ENCODE measurements at places on chromosomes 7 and 10. TPM values are rescaled to one million over a fixed set of nuclear protein-coding genes. Genes with fewer than 3 reads are reported as not detected.
A peak's percentile ranks its signal among the peaks of the same experiment; 100 is the strongest.

GRCh38 chr7:47647918-47648250 is 66.0 kb upstream of the TNS3 start:
- H3K4me3 ChIP-seq: no peak overlapping the region
- H3K27ac ChIP-seq: no peak overlapping the region
- DNase-seq: no peak
- peaks cover 7% of the 10 kb centered on the region for H3K4me1 ChIP-seq
- H3K27me3 ChIP-seq: no peaks in the 10 kb centered on the region

DNA sequence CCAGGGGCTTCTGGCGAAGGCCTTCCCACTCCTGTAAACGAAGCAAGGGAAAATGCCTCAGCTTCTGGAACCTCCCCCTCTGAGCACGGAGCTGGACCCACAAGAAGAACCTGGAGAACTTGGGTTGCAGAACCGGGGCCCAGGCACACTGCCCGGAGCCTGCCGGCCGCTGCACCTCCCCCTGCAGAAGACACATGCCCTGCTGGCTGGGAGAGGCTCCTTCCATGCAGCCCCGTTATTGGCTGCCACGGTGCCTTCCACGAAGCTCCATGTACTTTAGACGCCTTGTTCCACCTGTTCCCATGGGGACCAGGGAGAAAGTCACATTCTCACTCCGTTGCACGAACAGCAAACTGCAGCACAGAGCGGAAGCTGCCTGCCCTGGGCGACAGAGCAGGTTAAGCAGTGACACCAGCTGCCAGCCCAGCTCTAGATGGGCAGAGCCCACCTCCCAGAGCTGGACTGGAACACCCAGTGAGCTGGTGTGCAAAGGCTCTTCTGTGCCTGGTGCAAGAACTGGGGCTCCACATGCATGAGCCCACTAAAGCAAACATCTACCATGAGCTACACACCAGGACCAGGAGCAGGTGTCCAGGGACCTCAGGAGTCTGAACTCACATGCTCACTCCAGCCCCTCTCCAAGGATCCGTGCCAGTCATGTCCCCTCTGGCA is 70.1 kb downstream of the TNS3 start:
- H3K36me3 ChIP-seq: peaks cover 2% of the 10 kb centered on the region
- no peak for DNase-seq
- H3K27me3 ChIP-seq: no peaks in the 10 kb centered on the region
- peaks cover 52% of the 10 kb centered on the region for H3K4me1 ChIP-seq

GRCh38 chr7:909358-910329 is 33.3 kb downstream of the GET4 start:
- H3K36me3 ChIP-seq: no peaks in the 10 kb centered on the region
- H3K4me1 ChIP-seq: no peaks in the 10 kb centered on the region
- no peak overlapping the region for H3K4me3 ChIP-seq
- no peaks in the 10 kb centered on the region for H3K27me3 ChIP-seq
- H3K27ac ChIP-seq: peak overlapping the region; percentile 46
- DNase-seq: no peak

Gene DDX50
- 32.7 TPM for total RNA-seq

GRCh38 chr7:151435103-151435916 is 4.6 kb downstream of the CRYGN start:
- no peak overlapping the region for H3K4me3 ChIP-seq
- no peaks in the 10 kb centered on the region for H3K36me3 ChIP-seq
- H3K27me3 ChIP-seq: no peaks in the 10 kb centered on the region
- DNase-seq: no peak

- H3K4me3 ChIP-seq: no peak overlapping the region
- H3K27ac ChIP-seq: no peak overlapping the region
- peak; percentile 71 for DNase-seq
These were observed 34.6 kb downstream of the TRIM8 start for GRCh38 chr10:102678842-102679289.

DNA sequence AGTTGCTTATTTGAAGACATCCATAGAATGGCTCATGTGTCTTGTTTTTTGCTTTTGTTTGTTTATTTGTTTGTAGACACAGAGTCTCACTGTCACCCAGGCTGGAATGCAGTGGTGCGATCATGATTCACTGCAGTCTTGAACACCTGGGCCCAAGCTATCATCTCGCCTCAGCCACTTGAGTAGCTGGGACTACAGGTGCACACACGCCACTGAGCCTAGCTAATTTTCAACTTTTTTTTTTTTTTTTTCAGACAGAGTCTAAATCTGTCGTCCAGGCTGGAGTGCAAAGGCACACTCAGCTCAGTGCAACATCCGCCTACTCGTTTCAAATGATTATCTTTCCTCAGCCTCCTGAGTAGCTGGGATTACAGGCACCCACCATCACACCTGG is 83.3 kb upstream of the KLF6 start:
- no peaks in the 10 kb centered on the region for H3K27me3 ChIP-seq
- no peaks in the 10 kb centered on the region for H3K4me1 ChIP-seq
- H3K27ac ChIP-seq: no peak overlapping the region
- H3K36me3 ChIP-seq: no peaks in the 10 kb centered on the region
- DNase-seq: no peak

Gene ADIRF
- total RNA-seq: 61.4 TPM

DNA sequence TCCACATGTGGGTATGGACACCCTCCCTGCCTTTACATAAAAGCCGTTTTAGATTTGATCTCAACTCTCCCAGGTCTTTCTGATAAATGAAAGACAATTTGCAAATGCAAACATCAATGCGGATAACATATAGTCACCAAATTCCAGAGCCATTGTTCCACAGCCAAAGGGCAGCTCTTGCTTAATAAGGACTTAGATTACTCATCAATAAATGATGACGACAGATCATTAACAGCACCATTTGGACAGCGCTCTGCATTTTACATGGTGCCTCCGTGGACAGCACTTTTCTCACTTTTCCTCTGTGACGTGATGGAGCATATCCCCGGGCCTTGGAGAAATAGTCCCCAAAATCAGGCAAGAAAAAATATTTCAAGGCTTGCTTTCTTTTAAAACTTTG is 370.3 kb upstream of the CELF2 start:
- no peak for DNase-seq
- peaks cover 4% of the 10 kb centered on the region for H3K4me1 ChIP-seq
- H3K27me3 ChIP-seq: no peaks in the 10 kb centered on the region
- no peak overlapping the region for H3K4me3 ChIP-seq

DNA sequence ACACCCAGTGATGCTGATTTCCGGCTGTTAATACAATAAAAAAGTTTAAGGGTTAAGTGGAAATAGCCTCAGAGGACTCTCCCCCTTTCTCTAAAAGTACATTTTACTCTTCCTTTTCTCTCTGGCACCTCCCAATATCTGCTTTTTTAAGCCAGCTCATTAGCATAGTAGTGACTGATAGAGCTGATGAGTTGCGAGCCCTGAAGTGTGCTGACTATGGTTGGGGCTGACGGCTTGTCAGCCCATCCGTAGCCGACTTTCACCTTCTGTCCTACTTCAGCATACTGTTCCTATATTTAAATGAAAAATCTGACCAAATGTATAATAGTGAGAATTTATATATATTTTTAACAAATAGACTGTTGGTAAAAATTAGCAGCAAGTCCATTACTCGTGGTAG is 80.0 kb downstream of the SHH start:
- H3K4me1 ChIP-seq: peaks cover 3% of the 10 kb centered on the region
- H3K4me3 ChIP-seq: no peak overlapping the region
- peaks cover 16% of the 10 kb centered on the region for H3K36me3 ChIP-seq
- DNase-seq: no peak
- H3K27ac ChIP-seq: no peak overlapping the region

Gene CFAP46
- total RNA-seq: 10.3 TPM
